ENCODE measurements at places on chromosomes 7 and 10.

GRCh38 chr10:26335574-26336093 is 102.5 kb upstream of the APBB1IP start:
- no peak for DNase-seq

GRCh38 chr7:113122744-113123143 is 4.4 kb upstream of the SMIM30 start:
- no peak for DNase-seq

DNA sequence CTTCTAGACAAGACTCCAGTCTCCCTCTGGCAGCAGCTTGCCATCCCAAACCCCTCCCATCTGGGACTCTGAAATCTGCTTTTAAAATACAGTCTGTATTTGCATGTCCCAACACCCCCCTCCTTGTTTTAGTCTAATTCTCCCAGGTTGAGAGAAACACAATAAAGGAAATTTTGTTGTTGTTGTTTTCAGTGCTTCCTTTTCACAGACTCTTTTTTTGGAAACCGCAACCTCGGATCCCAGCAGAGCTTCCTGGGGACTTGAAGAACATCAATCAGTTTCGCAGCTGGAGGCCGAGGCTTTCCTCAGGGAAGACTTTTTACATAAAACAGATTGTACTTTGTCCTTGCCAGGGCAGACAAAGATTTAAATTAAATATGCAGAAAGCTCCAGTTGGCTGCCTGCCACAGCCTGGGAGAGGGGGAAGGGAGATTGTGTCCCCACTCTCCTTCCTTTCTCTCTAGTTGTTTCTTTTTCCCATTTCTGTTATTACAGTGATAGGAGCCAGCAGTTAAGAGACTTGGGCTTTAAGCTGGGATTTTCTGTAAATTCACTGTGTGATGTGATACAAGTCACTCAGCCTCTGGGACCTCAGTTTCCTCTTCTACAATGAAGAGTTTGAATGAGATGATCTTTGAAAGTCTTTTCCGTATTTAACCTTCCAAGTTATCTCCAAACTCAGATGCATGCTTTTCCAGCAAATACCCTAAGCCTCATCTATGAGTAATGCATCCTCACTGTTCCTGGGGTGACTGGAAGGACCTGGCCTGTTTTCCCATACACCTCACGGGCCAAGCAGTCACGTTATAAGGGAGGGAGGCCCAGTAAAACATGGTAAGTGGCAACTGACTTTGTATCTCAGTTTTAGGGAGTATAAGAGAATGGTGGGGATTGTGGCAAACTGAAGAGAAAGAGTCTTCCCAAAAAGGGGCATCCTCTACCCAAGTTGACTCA is 192.3 kb downstream of the REEP3 start:
- DNase-seq = peak; percentile 61

GRCh38 chr10:114561008-114561523 is 97.0 kb downstream of the ABLIM1 start:
- no peak for DNase-seq

GRCh38 chr10:110680273-110681020 is 36.3 kb downstream of the RBM20 start:
- DNase-seq = no peak

DNA sequence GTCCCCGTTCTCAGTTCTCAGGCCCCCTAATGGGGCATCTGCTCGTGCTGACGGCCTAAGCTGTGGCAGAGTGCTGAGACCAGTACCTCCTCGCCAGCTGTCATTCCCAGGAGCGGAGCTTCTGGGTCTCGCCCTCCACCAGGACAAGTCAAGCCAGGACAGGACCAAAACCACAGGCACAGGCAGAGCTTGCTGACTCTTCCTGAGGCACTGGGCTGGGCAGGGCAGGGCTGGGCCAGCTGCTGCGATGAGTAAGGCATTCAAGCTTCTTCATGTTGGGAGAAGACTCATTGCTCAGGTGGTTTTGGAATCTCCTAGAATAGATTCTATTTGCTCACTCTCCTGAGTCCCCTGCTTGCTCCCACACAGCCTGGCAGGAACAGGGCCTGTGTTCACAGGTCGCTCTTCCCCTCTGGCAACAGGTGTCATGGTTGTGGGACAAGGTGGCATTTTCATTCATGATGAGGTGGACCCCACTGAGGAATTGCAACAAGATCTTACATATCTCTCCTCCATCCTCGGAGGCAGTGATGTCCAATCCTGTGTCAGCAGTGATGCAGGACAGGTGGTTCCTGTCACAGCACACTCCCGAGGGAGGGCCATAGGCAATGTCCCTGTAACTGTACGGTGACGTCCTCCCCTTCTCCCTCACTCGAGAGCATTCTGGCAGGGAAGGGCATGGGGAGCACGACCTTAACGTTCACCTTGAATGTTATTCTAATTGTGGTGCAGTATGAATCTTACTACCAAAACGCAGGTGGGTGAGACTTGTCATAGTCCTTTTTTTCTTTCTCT is 17.0 kb upstream of the SH3PXD2A start:
- DNase-seq = no peak

DNA sequence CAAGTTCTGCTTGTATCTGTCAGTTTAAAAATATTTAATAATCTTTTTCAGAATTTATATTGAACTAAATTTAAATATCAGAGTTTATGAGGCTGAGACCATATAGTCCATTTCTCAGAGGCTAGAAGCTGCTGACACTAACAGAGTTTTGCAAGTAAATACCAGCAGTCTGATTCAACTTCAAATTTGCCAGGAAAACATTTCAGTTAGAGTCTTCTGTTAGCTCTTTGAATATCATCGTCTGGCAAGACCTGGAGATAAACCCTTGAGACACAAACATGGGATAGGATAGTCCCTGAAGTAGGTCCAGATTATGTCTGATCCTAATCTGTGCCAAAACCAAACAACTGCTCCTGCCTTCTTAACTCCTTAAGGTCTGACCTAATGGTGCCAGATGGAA is 472.8 kb upstream of the STEAP1 start:
- DNase-seq = no peak

- DNase-seq = no peak
Measured at GRCh38 chr10:16565604-16566003, 43.9 kb upstream of the C1QL3 start.

GRCh38 chr7:130380861-130381455 is 664 bp downstream of the CPA1 start:
- DNase-seq = no peak

DNA sequence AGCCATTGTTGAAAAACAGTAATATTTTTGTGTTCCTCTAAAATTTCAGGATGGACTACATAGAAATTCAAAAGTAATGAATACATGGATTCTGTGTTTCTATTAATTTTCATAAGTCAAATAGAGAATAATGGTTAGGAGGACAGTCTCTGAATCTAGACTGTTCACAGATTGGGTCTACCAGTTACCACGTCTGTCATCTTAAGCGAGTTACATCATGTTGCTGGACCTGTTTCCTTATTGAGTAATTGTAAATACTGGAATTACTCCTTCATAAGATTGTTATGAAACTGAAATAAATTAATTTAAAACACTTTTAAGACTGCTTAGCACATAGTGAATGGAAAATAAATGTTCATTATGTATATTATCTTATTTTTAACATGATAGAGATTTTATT is 172.3 kb downstream of the KCND2 start:
- DNase-seq = no peak

DNA sequence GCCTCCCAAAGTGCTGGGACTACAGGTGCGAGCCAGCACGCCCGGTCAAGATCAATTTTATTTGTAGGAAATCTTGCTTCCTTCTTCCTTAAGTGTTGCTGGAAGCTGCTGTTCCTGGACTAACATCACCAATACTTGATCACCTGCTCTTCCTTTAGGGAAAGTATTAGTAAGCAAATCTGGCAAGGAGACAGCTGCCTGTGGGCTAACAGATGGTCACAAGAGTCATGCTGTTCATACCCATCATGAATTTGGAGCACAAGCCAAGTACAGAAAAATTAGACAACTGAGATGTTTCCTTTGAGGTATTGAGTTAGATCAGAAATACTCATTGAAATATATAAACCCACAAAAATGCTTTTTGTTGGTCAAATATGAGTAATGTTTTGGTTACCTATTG is 27.9 kb downstream of the BAIAP2L1 start:
- DNase-seq = no peak

GRCh38 chr7:130838738-130839137 is 104.7 kb upstream of the KLF14 start:
- no peak for DNase-seq

DNA sequence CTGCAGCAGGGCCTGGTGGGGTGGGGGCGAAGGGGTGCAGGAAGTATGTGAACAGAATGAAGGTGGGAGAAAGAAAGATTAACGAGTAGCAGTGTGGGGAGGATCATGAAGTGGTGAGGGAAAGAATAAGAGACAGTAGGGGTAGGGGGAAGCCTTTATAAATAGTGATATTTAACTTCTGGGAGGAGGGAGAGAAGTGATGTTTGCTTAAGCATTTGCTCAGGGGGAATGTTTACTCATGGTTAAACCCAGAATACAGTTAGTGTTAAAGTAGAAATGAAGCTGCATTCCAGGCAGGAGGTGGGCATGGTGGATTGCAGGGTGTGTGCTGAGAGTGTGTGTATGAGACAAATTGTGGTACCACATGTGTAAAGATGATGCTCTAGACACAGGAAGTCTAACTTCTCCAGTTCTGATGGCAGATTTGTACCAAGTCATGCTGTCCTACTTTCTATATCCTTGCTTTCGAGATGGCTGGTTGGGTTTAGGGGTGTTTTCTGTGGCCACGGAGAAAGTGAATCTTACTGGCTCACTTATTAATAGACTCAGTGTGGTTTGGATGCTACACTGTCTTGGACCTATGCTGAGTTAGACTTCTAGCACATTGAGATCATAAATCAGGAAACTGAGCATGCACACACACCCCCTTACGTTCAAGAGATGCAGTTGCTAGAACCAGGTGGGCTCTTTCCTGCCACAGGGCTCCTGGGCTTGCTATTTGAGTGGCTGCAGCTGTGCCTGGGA is 10.6 kb upstream of the DNMBP start:
- no peak for DNase-seq

- no peak for DNase-seq
Measured at GRCh38 chr7:5215313-5215712, 25.3 kb downstream of the WIPI2 start.

Data from breast epithelium (tissue), 4 donors.